ENCODE measurements at places on chromosomes 3 and 15.

DNA sequence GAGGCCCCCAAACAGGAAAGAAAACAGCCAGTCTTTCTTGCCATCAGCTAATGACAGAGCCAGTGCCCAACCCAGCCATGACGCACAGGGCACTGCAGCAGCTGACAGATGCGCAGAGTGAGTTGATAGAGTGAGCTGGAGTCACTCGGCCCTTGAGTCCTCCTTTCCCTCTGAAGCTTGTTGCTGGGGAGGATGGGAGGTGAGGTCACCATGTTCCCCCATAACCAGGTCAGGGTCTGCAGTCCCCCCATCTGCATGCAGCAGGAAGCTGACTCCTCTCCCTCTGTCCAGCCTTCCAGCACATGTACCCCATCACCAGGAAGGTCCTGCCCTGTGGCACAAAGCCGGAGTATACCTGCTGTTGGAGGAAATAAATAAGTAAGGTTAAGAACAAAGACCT, 174.6 kb downstream of the ABHD5 start:
- no peak for DNase-seq

- DNase-seq: peak; percentile 7
Observed at GRCh38 chr15:49674370-49674769, 53.5 kb downstream of the DTWD1 start.

- no peak for DNase-seq
Observed at GRCh38 chr3:81554801-81555200, 206.6 kb downstream of the GBE1 start.

GRCh38 chr3:38153221-38153620, 12.1 kb upstream of the OXSR1 start:
- no peak for DNase-seq

DNA sequence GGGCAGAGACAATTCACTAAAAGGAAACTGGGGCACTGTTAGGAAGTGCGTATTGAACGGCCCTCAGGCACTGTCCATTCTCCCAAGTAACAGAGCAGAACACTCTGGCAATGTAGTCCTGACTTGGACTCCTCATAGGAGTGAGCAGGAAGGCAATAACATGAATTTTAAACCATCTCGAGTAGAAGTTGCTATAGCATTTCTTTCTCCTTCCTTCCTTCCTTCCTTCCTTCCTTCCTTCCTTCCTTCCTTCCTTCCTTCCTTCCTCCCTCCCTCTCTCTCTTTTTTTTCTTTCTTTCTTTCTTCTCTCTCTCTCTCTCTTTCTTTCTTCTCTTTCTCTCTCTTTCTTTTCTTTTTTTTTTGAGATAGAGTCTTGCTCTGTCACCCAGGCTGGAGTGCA, 46.4 kb upstream of the TRA2B start:
- DNase-seq: no peak

GRCh38 chr3:130968221-130968620, 58.4 kb downstream of the ASTE1 start:
- peak; percentile 47 for DNase-seq

Data from ELR (cell line).